ENCODE measurements at places on chromosomes 2 and 18.

GRCh38 chr18:25251068-25251467 is 100.9 kb downstream of the ZNF521 start:
- DNase-seq: no peak

- no peak for DNase-seq
Measured at GRCh38 chr2:27078267-27079194, at the start of gene EMILIN1. Gene EMILIN1, plus strand, starts transcription at chr2:27078615. Its CDS starts 451 bp downstream, at chr2:27079066.

- no peak for DNase-seq
Measured at GRCh38 chr2:137770166-137770565, 194.1 kb upstream of the HNMT start.

- DNase-seq: no peak
Measured at GRCh38 chr18:78736015-78736690, 243.5 kb upstream of the SALL3 start.

DNA sequence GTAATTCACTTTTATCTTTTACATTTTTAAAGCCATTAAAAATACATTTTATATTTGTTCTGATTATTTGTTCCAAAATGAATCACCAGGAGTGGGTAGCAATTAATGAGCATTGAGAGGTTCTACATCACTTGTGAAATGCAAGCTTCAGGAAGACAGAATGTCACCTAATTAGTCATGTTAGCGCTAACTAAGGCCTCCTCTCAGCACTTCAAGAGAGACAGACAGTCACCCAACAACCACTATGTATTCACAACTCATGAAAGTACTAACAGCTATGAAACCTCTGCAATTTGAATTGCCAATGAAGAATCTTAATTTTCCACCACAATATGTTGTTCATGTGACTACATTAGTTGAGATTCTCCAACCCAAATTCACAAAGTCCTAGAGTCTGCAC is 611.0 kb downstream of the KCNJ3 start:
- no peak for DNase-seq

- DNase-seq: no peak
Measured at GRCh38 chr2:39730276-39730675, 48.8 kb downstream of the THUMPD2 start.

DNA sequence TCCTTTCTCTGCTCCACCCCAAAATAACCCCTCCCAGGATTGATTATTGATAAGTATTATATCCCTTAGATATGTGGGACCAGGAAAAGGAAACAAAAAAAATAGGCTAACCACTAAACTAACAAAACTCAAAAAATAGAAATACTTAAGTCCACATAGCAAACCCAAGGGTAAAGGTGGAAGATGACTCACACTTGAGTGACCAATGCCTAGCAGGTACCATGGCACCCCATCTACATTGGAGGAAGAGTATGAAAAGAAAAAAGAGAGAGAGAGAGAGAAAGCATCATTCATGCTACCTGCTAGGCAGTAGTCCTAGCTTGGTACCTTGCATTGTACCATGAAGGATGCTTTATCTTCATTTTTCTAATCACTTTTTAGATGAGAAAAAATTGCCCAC is 6.3 kb downstream of the EXOC6B start:
- DNase-seq: no peak

DNA sequence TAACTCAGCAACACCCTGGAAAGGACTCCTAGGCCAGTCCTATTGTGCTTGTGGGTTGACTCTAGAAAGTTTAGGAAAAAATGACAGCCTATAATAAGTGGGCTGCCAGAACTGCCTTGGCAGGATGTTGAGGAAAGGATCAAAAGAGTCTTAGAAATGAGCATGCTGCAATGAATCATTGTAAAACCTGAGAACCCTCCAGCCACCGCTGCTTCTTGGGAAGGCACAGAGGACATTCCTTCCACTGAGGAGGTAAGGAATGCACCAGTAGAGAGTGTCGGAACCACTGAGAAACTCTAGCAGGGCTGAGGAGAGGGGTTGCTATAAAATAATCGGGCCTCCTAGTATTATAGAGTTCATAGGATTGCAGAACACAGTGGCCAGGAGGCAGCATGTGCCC is 146.7 kb upstream of the SMIM21 start:
- DNase-seq: no peak

DNA sequence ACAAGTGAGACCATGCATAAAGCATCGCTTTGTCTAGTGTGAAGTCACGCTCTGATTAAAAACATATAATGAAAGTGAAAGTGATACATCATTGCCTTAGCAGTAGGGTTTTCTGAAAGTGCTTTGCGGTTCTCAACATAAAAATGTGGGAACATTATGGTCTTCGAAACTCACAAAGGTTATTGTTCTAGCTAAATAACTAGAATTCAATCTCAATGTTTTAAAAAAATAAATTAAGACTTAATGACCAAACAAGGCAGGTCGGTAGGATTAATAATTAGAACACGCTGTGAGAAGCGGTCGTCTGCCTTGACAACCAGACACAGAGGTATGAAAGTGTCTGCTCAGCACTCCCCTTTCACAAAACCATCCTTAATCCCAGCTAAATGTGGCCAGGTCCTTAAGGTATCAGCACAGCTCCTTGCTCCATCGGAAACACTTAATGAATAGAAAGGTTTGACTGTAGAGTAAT is 42.2 kb downstream of the KLHL14 start:
- no peak for DNase-seq

Measured in activated CD8-positive, alpha-beta T cell treated with anti-CD3 and anti-CD28 coated beads for 36 hours (primary cell).